ENCODE measurements at places on chromosomes 5 and 9.

DNA sequence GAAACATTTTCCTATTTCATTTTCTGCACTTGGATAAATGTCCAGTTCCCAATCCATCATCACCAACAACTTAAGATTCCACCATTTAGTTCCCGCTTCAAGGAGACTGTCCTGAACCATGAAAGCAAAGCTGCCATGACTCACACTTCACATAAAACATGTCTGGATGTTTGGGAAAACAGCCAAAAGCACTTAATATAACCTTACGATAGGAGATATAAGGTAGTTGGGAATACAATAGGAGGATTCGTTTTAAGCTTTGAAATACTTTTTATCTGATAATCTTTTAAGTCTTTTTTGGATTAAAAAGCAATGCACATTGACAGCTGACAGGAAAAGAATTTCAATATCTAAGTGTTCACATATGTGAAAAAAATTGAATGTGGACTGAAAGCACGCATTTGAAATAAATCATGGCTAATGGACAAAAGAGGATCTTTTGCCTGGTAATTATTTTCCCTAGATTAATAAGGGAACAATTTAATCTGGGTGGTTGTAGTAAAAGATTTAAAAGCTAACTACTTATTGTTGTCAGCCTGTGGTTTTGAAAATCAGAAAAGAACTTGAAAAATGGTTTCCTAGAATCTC lies 17.3 kb upstream of the TGFBI start:
- DNase-seq = peak; percentile 88

DNA sequence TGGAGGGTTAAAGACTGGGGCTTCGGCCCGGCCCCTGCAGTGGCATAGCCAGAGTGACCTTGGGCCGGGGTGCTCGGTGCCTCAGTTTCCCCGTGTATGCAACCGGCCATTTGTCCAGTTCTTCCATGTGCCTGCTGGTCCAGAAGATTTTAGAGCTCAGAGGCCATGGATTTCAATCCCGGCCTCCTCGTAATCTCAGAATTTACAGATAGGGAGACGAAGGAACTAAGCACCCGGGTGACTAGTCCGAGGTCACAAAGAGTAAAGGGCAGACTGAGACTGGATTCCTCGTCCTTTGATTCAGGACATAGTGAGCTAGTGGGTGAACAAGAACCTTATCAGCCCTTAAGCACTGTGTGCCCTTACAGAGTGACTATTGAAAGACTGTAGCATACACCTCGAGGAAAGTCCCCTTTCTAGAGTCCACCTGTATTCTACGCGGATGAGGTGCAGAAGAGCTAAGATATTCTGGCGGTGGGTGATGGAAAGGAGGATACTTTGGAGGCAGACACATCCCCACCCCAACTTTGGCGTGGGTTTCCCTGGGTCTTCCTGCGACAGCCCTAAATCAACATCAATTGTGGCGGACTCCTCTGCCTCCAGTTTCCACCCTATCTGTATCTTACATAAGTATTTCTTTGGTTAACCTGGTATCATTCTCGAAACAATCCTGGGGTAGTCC lies 597 bp downstream of the SLC31A1 start:
- DNase-seq = no peak

DNA sequence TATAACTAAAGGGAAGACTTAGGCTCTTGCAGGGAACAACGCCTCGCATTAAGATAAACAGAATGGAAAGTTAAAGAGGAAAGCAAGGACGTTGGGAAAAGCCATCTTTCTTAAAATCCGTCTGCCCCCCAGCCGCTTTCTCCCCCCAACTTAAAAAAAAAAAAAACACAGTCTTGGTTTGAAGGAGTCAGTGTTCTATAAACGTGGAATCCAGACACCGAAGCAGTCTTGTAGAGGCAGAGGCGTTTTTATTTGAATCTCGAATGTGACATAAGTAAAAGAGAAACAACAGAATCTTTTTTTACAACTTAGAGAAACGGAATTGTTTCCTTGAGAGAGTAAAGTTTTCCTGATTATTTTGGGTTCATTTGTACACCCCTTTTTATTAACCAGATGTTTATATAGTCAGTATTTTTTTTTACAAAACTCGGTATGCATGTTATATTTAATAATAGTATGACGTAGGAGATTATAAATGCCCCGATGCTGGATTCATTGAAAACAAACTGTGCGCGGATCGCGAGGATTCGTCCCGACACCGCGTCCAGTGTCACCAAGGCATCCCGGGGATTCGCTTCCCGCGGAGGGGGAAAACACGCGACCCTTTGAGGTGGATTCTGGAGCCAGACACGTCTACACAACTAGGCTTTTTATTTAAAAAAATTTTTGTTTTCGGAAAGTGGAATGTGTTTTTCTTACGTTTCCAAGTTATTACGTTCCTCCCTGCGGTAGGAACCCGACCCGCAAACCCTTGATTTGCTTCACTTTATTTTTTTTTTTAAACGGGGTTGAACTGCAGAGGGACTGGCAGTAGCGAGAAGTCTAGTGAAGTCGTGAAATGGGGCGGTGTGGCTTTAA lies 6.7 kb downstream of the PTCH1 start:
- no peak for DNase-seq

- no peak for DNase-seq
These were observed 188.8 kb downstream of the MEF2C start for GRCh38 chr5:88694023-88694679.
